ENCODE measurements at places on chromosomes 7 and 10.

DNA sequence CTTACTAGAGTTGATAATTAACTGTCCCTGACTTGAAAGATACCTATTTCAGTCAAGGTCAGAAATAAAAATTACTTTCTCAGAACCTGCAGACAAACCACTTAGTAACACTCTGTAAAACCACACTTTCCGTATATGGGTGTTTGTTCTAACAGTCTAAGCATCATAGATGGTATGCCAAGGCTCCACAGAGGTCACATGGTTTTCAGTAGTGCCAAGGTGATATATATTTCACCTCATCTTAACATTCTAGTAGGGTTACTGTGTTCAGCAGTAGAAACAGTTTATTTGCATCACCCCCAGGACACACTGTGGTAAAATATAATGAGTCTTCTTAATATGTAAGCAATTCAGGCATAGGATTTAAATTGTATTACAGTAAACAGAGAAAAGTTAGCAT is 61.5 kb downstream of the KCND2 start:
- no peak for DNase-seq

DNA sequence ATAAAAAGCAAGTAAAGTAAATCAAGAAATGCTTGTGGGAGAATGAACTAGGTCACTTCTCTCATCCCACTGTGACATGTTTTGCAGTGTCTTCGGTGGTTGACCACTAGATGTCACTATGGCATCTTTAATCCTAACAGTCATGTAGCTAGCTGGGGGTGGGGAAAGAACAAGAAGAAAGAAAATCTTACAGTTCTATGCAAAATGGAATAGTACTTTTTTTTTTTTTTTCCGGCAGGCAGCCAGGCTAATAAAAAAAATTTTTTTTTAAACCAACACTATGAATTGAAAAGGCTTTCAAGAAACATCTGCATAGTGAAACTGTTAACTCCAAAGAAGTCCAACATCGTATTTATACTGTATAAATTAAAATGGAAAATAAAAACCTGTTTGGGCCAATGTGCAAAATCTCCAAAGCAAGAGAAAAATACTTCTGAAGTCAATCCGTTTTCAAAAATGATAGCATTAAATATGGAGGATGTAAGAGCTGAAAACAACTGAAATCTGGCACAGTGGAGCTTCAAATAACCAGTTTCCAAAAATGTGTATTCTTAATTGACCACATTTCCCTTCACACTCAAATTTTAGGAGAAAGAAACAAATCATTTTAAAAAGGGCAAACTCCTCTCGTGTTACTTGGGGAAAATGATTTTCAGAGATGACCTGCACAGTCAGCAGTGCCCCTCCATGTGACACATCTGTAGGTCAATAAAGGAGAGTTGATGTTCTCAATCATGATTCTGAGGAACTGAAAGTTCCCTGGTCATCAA is 38.5 kb downstream of the CDK1 start:
- DNase-seq, result peak; percentile 84

GRCh38 chr7:135490783-135491182 is 19.1 kb downstream of the CNOT4 start:
- no peak for DNase-seq

DNA sequence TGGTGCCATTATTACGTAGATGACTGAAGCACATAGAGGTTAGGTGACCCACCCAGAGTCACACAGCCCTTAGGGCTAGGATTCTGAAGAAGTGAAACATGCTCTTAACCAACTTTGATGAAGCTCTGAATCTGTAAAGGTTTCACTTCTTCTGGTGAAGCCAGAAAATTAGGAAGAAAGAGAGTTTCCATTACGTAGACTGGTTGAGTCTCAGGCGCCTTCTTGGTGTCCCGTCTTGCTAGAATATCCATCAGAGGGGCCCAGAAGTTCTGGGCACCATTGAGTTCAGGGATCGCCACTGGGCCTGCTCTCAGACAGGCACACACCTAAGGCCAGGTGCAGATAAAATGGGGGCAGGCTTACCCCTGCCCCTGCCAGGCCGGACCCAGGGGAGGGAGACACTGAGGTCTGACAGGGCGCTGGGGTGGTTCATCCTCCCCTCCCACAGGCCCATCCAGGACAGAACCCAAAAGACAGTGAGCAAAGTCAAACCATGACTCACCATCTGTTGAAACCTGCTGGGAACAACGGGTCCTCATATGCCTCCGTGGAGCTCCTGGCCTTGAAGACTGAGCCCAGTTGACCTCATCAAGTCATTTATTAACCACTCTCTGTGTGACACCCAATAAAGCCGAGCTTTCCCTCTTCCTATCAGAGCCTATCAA is 33.2 kb downstream of the DRGX start:
- no peak for DNase-seq

- no peak for DNase-seq
Observed at GRCh38 chr7:2802101-2802500, 42.0 kb downstream of the GNA12 start.

GRCh38 chr10:98899018-98899417 is 336.6 kb downstream of the HPSE2 start:
- no peak for DNase-seq

DNA sequence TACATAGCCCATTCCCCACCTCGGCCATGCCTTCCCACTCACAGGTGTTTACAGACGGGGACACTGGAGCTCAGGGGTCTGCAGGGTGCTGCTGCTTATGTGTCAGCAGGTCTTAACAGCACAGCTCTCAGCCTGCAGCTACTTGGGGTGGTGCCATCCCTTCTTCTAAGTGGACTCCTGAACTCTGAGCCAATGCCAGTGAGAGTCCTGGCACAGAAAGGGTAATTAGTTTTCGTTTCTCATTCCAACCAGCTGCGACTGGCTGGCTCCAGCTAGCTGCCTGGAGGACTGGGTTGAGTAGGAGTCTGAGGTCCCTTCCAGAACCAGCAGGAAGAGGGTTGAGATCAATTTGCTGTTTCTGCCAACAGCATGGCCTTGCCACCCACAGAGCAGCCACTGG is 88.3 kb upstream of the AGK start:
- DNase-seq, result no peak

DNA sequence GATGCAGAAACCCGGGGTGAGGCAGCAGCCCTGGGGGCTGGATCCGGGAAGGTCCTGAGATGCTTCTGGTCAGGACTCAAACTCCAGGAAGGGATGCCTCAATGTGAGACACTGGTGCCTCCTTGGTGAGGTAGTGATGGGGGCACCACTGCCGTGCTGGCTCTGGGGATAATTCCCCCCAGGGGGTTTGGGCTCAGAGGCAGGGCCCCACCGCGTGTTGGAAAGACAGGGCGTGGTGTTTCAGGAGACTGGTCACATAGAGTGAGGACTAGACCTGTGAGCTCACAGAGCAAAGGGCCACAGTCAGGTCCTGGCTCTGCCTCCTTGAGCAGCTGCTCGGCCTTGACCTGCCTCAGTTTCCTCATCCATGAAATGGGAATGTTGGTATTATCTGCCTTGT is 361.9 kb downstream of the GLRX3 start:
- no peak for DNase-seq

GRCh38 chr10:132464256-132465192 is 67.5 kb downstream of the PWWP2B start:
- no peak for DNase-seq

- DNase-seq, result no peak
Observed at GRCh38 chr7:150717814-150718420, 1.5 kb downstream of the GIMAP1 start.

DNA sequence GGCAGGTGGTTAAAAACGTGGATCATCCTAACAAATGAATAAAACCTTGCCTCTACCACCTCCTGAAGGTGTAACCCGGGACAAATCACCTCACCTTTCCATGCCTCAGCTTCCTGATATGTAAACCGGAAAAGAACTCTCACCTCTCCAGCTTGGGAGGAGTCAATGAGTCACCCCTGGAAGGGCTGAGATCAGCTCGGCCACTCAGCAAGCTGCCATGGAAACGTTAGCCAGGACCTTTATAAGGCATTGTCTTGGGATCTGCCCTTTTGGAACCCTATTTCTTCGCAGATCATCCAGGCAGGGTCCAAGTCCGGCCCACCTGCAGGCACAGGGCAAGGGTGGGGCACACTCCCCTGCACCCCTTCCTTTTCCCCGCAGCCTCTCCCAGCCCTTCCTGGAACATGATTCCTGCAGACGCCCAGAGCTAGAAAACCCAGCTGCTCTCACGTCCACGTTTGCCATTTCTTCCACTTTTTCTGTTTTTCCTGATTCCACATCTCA is 81.6 kb upstream of the PFKP start:
- no peak for DNase-seq

Data from AG09309 (cell line).